HuH-7 (cell line): ENCODE measurements at places on chromosomes 1 and 21.
A peak's percentile ranks its signal among the peaks of the same experiment; 100 is the strongest.

GRCh38 chr1:13664451-13664850, 35.5 kb upstream of the PRDM2 start:
- no peak for DNase-seq

DNA sequence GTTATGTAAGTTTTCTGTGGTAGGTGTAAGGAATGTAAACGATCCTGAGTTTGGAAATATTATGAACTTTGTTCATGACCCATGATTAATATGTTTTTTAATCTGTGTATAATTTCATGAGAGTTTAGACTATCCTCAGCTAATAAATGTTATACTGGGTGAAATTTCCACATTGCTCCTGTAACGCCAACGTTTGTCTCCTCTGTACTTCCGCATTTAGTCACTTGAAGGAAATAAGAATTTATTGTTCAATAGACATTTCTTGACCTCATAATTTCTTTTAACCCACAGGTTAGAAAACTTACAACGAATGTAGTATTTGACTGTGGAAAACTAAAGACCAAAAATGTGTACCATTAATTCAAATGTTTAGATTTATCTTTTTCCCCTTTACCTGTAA, 876 bp downstream of the KCNJ15 start:
- no peak for DNase-seq

DNA sequence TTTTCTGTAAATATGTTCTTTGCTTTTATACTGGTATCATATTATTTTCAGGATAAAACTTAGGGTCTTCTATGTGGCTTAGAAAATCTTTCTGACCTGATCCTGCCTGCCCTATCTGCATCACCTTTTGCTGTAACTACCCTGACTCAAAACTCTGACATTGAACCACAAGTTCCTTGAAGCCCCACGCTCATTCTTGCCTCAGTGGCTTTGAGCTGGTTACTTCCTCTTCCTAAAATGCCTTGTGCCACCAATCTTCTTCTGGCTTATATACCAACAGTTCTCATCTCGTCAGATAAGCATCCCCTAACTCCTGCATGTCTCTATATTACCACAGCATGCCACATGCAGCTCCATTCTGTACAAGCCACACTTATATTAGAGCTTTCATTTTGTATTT, 84.5 kb upstream of the LRRC7 start:
- DNase-seq: no peak

- no peak for DNase-seq
These were observed 14.7 kb upstream of the BOLA1 start for GRCh38 chr1:149884433-149885338.

- DNase-seq: no peak
These were observed 9.9 kb upstream of the C1orf141 start for GRCh38 chr1:67144696-67145095.

- no peak for DNase-seq
These were observed 8.4 kb downstream of the SLC35F3 start for GRCh38 chr1:233912909-233913308.

DNA sequence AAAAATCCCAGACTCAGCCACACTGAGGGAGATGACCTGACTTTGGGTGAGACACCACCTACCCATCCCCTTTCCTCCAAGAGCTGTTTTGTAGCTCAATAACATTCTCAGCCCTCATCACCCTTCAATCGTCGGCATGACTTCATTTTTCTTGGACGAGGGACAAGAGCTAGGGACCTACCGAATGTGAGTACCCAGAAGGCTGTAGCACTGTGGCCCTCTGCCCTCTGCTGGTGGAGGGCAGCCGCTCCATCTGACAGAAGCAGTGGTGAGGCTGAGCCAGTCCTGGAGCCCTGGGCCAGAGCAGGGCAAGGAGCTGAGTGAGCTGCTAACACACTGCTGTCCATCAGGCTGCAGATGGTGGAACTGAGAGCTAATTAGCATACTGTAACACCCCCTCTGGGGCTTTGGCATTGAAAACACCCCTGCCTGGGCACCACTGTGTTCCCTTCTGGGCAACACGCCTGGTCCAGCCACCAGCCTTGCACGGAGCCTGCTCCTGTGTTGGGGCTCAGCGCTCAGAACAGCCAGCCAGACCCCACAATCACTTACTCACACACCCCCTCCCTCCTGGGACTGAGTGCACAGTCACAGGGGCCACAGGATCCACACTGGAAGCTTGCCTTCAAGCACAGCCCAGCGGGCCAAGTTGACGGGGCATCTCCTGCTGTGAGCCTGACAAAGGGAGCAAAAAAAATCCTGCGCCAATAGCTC, 18.3 kb upstream of the ALPL start:
- no peak for DNase-seq

- no peak for DNase-seq
These were observed 174.2 kb downstream of the TNR start for GRCh38 chr1:175569117-175569743.

DNA sequence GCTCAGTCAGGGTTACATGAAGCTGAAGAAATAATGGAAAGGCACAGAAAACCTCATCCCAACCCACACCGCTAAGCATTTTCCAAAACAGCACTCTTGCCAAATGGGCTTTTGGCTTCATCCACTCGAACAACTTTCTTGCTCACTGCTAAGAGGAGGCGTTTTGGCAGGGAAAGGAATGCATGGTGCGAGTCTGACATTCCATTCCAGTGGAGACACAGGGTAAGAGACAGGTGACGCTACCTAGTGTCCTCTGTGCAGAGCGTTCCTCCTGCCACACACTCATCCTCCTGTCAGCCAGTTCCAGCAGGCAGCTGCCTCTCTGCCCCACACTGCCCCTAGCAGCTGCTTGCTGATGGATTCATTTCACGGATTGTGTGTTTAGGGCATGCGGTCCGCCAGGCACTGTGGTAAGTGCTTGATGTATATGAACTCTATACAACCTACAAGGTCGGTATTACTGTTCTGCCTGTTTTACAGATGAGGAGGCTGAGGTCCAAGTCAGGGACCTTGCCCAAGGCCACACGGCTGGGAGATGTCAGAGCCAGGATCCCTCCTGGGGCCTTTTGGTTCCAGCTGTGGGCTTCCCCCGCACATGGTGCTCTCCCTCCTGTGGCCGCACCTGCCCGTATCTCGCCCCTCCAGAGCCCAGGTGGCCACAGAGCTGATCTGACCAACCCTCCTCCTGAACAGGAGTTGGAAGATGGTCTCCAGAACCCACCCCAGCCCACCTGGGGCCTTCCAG, 25.7 kb upstream of the BACE2 start:
- no peak for DNase-seq

GRCh38 chr1:209609041-209609790, 25.7 kb downstream of the CAMK1G start:
- no peak for DNase-seq

- DNase-seq: no peak
These were observed 34.9 kb downstream of the ATP1B1 start for GRCh38 chr1:169141356-169141755.

GRCh38 chr1:3827813-3828307, 29.2 kb downstream of the CEP104 start:
- no peak for DNase-seq

DNA sequence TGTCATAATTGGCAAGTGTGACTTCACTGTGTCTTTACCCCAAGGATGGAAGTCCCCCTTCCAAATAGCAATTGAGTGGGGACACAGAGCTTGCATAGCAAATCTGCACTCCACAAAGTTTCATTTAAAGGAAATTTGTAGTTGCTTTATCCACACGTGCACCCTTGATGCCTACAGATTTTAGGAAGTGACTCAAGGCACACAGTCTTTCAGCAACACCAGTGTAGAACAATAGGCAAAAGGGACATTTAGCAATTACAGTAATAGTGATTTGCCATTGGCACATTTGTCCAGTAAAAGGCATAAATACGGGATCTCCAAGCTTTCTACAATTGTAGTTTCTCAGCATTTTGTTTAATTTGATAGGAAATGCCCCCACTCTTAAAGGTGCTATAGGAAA, 43.4 kb upstream of the KAZN start:
- DNase-seq: no peak

GRCh38 chr1:162319493-162320175, 57.0 kb downstream of the SPATA46 start:
- DNase-seq: no peak

DNA sequence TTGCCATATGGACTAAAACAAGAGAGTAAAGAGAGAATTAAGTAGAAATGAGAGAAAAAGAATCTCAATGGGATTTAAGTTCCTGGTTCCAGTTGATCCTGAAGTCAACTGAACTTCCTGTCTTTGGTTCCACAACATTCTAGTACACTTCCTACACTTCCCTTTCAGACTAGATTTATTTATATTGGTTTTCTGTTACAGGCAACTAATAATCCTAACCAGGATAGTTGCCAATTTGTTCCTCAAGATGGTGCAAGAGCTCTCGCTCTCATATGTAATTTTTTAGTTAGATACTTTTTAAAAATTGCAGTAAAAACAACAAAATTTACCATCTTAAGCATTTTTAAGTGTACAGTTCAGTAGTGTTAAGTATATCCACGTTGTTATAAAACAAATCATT, 28.8 kb upstream of the TRIM45 start:
- no peak for DNase-seq

DNA sequence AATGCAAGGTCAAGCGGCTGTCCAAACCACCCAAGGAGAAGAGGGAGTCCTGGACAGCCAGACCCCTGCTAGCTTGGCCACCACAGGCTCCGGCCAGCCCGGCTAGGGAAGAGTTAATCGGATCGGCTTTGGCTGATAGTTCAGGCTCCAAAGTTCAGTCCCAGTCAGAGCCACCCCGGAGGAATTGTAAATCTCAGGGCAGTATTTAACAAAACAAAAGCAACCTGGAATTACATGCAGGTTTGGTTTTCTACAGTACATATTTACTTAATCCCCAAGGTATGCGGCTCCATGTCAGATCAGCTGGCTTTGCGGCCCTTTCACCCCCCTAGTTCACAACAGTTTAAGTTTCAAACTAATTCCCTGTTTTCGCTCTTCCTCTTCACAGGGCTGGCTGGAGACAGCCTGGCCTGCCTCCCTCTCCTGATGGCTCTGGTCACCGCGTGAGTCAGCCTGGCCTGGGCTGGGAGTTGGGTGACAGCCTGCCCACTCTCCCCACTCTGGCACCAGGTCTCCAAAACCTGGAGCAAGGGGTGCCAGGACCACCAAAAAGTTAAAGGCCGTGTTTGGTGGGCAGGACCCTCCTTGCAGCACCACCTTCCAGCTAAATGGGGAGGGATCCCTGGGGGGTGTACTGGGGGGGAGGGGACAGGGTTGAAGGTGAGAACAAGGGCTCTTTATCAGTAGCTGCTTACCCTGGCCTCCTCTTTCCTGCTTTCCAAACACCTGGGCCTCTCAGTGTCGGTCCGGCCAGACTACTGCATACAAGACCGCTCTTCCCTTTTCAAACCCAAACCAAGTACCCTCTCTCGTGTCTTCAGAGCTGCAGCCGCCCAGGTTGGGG, 1.9 kb downstream of the DHRS3 start:
- DNase-seq: peak; percentile 81

DNA sequence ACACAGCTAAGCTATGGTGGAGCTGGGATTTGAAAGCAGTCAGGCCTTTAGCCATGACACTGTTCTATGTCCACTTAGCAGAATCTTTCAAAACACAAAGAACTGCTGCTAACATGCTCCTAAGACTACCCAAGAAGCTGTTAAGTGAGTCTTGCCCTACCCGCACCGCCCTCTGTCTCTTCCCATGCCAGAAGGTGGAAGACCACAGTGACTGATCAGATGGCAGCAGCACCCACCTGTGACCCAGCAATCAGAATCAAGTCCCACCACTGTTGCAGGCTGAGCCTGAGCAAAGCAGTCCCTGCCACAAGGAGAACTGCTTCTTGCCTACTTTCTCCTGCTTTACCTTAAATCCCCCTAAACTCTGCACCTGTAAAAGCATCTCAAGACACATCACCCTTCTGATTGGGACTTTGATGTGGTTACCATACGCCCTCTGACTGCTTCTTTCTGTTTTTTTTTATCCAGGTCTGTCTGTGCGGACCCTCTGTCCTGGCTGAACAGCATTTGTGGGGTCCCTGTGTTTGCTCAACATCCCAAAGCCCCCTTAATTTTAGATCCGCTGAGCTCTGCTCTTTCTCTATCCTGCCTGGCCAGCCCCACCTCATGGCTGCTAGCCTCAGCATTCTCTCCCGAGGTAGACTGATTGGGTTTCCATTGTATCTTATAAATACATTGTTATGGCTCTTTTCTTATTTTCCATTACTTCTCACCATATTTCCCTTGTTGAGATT, 16.0 kb downstream of the IRF2BP2 start:
- DNase-seq: no peak

- DNase-seq: no peak
These were observed 219.0 kb upstream of the HOOK1 start for GRCh38 chr1:59595774-59596173.

DNA sequence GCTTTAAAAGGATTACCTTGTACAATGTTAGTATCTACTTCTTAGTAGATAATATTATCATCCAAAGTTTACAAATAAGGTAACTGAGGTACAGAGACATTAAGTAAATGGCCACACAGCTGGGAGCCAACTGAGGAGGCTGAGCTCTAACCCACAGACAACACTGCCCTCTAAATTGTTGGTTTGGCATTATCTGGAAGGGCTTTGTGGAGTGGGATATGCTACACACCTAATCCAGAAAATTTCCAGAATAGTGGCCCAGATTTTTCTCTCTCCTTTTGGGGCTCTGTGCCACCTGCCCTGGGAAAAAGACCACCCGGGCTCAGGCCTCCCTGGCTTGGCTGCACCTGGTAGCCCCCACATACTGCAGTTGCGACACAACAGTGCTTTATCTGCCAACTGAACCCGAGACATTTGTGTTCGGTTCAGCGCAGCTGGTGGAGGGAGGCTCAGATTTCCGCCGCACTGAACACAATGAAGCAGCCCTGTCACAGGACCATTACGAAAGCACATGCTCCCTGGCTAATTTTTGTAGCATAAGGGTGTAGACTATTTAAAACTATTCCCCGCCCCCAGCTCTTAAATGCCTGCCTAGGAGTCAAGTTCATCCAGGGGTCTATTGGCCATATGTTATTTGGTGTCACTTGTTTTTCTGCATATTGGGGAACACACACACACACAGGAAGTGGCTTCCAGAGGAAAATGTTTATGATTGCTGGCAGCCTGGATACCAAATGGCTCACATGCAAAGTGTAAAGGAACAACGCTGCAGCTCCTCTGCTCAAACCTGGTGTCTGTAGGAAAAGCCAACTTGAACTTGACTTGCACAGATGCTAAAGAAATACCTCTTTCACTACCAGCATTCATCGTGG, 92.3 kb upstream of the ESRRG start:
- DNase-seq: peak; percentile 23

DNA sequence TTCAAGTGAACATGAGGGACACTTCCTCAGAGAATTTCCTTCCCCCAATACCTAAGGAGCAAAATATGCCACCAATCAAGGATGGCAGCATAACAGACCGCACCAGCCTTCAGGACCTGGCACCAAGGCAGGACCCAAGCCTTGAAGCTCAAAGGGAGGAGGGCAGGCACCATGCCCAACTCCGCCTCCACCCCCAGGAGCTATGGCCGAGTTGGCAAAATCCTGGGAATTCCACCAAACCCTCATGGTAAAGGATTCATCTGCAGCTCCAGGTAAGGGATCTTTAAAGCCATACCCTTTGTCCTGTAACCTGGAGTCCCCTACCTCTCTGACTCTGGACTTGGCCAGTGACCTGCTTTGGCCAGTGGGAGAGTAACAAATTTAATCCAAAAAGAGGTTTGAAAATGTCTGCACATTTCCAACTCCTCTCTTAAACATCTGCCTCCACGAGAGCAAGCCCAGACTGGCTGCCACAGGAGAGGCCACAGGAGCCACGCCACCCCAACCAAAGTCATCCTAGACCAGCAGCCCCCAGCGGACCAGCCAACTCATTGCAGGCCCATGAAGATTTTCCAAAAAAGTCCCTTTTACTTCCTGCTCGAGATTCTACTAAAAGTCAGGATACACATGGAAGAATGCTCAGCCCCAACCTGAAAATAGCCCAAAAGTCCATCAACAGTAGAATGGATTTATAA, 41.9 kb downstream of the NPHP4 start:
- no peak for DNase-seq

- DNase-seq: no peak
These were observed 403.0 kb downstream of the SRGAP2C start for GRCh38 chr1:121587777-121588176.
